Endothelial cell of umbilical vein (primary cell): ENCODE measurements at places on chromosomes 1 and 21.

GRCh38 chr21:31329456-31330143, 14.5 kb downstream of the TIAM1 start:
- no peak for DNase-seq

- no peak for DNase-seq
Measured at GRCh38 chr1:225347123-225347683, 80.6 kb downstream of the LBR start.

DNA sequence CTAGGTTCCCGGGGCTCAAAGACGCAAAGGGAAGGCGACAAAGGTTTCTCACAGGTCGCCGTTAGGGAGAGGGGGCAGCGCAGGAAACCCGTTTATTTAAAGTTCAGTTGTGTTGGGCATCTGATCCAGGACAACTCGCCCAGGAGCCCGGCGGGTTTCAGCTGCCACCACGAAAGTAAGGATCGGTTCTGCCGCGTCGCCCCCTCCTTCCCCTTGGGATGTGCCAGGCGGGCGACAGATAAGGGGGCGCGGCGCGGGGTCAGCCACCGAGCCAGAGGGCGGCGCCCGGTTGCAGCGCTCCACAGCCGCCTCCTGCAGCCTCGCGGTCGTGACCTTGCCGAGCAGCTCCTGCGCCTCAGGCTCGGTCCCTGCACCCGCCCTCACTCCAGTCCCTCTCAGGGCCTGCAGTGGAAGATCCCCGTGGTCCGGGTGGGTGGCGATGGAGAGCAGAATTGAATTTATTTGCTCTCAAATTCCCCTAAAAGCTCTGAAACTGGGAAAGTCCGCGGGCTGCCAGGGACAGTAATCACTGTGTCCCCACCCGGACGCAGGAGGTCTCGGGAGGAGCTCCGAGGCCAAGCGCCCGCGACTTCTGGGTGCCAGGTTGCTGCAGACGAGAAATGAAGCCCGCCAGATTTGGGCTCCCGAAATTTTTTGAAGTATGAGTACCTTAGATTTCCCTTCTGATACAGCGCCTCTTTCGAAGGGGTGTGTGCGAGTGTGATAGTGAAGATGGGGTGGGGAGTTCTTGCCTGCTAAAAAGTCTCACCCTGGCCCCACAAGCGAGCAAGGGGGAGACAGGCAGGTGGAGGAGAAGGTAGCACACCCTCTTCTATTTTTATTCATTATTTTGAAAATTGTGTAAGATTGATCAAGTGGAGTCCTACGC, 28.4 kb upstream of the NFIA start:
- DNase-seq: no peak

DNA sequence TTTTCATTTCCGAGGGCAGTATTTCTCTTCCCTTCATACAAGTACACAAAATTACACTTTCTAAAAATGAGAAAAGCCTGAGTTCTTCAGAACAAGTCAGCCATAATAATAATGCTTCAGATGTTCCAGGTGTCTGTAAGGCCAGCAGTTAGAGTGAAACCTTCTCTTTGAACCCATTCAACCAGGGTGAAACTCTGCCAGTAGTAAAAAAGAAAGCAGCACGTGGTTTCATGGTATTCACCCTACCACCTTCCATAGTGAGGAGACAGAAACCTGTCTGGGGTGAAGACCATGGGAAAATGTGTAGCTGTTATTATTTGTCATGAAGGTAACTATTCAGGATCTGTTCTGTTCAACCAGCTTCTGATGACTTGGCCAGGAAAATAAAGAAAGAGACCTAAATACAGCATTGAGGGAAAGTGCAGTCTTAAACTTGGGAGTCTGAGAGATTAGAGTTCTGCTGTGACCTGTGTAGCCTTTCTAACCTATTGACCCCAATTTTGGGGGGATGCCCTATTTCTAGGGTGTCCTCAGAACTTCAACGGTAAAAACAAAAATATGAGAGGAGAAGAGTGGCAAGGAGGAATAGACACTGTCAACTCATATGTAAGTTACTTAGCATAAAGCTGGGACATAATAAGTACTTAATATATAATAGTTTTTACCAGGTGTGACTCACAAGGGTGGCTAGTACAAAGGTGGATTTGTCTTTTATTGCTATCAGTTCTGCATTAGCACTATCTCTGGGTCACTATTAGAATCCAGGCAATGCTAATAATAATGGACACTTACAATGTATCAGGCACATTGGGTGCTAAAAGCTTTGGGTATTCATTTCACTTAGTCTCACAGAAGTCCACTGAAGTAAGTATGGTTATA, 70.0 kb upstream of the TNFSF4 start:
- DNase-seq: no peak

DNA sequence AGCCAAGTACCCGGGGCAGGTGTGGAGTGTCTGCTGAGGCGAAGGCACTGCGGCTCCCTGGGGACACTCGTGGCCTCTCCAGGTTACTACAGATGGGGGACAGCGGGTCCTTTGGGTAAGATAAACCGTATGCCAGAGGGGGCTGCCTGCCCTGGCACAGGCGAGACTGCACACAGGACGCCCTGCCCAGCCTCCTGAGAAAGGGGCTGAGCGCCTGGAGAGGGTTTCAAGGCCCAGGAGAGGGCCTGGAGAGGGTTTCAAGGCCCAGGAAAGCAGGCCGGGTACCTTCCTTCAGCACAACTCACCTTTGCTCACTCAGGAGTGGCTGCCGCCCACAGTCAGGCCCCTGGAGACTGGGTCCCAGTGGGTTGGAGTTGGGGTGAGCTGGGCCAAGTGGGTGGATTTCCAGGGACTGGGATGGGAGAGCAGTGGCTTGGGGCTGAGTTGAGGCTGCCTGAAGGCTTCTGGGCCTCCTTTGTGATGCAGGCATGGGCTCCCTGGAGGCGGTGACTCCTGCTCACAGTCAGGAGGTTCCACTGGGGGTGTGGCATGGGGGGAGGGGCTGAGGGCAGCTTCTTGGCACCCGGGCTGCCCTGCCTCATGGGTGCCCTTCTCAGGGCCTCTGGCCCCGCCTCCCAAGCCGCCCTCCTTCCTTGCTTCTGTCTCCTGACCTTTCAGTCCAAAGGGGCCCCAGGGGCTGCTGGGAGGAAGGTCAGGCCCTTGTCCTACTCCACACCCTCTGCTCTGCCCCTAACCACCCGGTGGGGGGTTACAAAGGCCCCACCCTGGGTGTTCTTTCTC, at the start of gene MMEL1:
MMEL1 (minus strand) TSS at position 456 of the 801 bp plus-strand sequence. CDS start 3,532 bp downstream, outside the sequence.
- no peak for DNase-seq

DNA sequence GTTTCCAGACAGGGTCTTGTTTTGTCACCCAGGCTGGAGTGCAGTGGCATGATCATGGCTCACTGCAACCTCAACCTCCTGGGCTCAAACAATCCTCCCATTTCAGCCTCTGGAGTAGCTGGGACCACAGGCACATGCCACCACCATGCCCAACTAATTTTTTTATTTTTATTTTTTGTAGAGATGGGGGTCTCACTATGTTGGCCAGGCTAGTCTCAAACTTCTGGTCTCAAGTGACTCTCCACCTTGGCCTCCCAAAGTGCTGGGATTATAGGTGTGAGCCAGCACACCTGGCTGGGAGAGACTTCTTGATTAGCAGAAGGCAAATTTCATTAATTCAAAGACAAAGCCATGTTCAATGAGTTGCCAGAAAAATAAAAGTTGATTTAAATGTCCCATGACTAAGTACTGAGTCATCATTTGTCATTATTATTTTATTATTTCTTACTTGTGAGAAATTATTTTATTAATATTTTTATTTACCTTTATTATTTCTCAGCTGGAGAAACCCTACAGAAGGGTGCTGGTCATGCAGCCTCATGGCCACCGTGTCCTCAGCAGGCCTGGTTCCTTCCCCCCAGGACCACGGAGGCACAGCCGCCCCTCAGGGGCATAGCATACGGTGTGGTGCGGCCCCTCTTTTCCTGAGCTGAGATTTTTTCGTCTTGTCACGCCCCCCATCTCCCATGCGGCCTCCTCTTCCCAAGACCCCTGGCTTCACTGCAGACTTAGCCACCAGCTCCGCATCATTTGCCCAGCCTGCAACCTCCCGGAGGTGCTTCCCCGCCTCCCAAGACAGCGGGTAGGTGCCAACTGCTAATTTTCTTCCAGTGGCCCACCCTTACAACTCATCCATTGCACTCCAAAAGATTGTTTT, 55.3 kb upstream of the SIM2 start:
- DNase-seq: no peak
